ENCODE measurements at places on chromosomes 1 and 21. TPM values are rescaled to one million over a fixed set of nuclear protein-coding genes. Genes with fewer than 3 reads are reported as not detected.

NBPF15 gene
- 23.4 TPM for total RNA-seq

RNF186 gene
- total RNA-seq = not detected

SIPA1L2 gene
- total RNA-seq = 3.3 TPM

OR2T35 gene
- not detected for total RNA-seq

RHEX gene
- not detected for total RNA-seq

SPTA1 gene
- total RNA-seq = not detected

LDLRAD1 gene
- not detected for total RNA-seq

MMP23B gene
- 1.5 TPM for total RNA-seq

TRIM17 gene
- 1.6 TPM for total RNA-seq

GSTM4 gene
- total RNA-seq = 31.1 TPM

DNA sequence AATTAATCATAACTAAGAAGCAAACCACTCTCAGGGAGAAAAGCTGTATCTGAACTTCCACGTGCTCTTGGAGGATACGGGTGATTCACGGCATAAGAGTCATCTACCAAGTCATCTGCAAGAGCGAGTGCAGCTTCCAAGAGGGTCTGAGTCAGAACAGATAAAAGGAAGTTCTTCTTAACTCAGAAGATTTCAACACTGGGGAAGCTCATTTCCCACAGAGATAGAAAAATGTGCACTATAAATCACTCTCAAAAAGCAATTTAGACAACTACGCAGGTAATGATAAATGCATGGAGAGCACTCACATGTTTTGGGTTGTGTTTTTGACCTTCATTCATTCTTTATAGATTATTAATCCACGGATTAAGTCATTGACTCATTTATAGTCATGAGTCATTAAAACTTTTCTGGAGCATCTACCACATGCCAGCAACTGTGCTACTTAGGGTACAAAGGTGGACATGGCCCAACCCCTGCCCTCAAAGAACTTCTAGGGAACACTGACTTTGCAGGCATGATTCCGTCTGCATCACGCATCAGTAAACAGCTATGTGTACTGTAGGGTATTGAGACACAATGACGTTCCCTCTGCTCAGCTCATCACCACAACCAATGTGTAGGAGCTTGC, 20.8 kb downstream of the KCNJ15 start:
- DNase-seq = peak; percentile 12

DNA sequence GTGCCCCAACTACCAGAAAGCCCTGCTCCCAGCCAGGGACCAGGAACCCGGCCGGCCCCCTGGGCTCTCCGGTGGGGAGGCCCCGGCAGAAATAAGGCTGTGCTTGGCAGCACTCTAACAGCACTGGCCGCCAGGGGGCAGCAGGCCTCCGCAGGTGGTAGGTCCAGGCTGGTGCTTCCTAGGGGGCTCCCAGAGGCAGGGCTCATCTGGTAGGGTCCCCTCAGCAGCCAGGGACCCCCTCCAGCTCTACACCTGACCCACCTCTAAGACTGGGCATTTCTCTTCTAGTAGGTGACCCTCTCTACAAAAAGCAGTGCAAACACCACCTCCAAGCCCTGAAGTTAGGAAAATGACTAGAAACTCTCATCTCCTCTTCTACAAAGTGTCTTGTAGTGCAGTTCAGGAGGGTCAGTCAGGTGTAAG, 85.6 kb downstream of the STUM start:
- DNase-seq = peak; percentile 88

DNA sequence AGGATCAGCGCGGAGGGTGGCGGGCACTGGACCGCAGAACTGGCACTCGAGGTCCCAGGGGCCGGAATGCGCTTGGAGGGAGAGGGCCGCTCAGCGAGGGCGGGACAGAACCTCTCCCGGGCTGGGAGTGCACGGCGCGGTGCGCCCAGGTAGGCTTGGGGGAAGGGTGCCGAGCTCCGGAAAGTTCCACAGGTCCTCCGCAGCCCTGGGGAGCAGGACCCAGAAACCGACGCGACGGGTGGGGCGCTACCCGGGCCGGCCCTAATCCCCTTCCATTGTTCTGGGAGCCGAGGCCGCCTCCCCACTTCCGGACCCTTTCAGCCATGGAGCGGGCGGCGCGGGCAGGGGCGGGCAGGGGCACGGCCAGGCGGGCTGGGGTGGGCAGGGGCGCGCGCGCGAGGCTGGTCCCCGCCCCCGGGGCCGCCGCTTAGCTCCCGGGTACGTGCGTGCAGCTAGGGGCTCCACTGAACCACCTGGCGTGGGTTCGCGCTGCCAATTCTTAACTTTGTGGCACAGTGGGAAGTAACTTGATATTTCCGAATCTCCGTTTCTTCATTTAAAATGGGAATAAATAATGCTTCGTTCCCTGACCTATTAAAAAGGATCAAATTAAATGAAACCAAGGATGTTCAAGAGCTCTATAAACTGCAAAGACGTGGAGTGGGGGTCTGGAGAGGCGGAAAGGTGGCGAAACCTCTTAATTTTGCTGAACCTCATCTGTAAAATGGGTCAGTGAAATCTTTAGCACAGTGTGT, 20.7 kb downstream of the LGR6 start:
- DNase-seq = no peak

DNA sequence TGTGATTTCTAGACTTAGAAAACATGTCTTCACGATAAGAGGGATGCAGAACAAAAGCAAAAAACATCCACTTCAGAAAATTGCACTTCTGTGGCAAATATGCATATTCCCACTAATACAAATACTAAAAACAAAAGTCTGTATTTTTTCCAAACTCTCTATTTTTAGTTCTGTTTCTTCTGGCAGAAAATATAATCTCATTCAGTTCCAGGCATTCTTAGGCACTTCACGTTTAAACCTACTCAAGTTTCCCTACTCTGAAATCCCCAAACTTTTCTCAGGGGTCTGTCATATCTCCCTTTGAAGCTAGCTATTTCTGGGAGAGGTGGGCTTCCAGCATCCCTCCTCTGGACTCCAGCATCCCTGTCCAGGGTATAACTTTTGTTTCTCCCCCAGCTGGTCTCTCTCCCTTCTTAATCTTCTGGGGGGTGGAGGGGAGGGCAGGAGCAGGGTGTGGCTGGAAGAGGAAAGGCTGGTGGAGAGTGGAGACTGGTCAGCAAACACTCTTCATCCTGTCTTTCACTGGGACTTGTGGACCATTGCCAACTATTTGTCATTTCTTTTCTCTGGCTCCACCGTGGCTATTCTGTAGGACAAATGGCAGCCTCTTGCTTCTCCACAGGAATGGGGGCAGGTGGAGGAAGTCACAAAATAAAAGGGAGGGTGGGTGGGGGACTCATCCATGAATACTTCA, 19.6 kb upstream of the NCF2 start:
- no peak for DNase-seq

DNA sequence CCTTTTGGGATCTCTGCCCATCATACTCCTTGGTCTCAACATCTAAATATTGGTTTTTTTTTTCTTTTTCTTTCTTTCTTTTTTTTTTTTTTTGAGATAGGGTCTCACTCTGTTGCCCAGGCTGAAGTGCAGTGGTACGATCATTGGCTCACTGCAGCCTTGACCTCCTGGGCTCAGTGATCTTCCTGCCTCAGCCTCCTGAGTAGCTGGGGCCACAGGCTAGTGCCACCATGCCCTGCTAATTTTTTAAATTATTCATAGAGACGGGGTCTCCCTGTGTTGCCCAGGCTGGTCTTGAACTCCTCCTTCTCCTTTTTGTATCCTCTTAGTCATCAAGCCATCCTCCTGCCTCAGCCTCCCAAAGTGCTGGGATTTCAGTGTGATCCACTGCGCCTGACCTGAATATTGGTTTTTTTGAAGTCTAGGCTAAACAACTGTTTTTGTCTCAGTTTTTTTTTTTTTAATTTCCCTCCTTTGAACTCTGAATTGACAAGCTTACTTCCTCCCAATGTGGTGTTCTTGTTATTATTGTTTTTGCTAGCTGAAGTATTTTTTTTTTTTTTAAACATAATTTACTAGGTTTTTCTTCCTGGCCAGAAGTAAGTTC, 30.9 kb downstream of the MAPKAPK2 start:
- no peak for DNase-seq

- no peak for DNase-seq
Observed at GRCh38 chr1:66438062-66438461, 95.9 kb upstream of the SGIP1 start.

DNA sequence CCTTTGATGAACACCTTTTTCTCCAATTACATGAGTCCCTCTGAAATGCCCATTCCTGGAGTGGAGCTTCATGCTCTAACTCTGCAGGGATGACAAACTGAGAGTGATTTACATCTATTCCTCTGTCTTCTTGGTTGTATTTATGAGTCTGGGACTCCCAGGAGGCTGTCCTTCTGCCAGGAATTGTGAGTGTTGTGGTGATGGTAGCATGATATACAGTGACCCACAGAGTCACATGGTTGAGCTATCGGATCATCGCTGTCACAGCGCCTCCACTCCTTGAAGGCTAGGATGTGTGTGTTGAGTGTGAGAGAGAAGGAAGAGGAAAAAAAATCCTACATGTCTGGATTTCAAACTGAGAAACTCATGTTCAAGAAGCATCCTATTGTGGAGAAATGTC, 163.4 kb upstream of the CACNA1E start:
- DNase-seq = no peak

- no peak for DNase-seq
Observed at GRCh38 chr1:219020386-219020785, 153.3 kb upstream of the LYPLAL1 start.

DNA sequence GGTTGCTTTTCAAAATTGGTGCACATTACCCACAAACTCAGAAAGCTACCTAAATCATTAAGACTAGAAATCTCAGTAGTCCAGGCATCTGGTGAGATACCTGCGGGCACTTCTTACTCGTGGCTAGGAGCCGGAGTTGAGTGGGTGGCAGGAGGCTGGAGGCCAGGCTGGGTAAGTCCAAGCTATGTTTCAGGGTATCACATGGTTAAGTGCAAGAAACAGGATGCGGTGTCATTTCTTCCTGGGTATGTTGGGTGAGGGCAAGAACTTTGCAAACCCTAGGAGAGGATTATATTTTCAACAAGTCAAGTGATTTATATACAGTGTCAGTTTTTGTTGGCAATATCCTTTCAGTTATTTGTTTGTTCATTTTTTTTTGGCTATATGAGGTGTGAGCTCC, 41.0 kb downstream of the VANGL1 start:
- no peak for DNase-seq

GRCh38 chr1:235075048-235075776, 53.4 kb downstream of the TOMM20 start:
- peak; percentile 88 for DNase-seq

- DNase-seq = no peak
Observed at GRCh38 chr1:117818456-117818855, 111.0 kb downstream of the GDAP2 start.

- no peak for DNase-seq
Observed at GRCh38 chr1:198118134-198118533, 38.7 kb upstream of the NEK7 start.

- DNase-seq = peak; percentile 46
Observed at GRCh38 chr1:26959722-26960624, at the start of gene KDF1. Gene KDF1 (minus strand): TSS chr1:26960468. CDS start chr1:26952380, 8,088 bp downstream.

- peak; percentile 14 for DNase-seq
Observed at GRCh38 chr1:28236656-28237322, 865 bp downstream of the ATP5IF1 start.

GRCh38 chr1:25204797-25205480, 27.4 kb downstream of the SYF2 start:
- no peak for DNase-seq

- no peak for DNase-seq
Observed at GRCh38 chr1:156165083-156165482, 11.7 kb downstream of the SEMA4A start.

DNA sequence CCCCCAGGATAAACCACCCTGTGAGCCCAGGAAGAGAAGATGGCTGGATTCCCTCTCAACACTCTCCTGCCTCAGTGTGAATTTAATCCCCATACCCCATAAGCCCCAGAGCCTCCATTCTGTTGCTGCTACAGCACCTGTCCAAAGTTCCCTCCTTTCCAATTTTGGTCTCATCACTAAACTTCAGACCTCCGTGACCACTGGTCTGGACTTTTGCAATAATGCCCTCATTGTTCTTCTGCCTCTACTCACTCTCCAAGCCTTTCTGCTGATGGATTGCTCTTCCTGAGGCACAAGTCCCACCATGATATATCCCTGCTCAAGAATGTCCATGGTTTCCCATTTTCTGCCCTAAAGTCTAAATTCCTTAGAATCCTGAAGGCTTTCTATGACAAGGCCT, 83.2 kb downstream of the CD58 start:
- DNase-seq = no peak

GRCh38 chr1:62235576-62235975, 40.9 kb downstream of the L1TD1 start:
- no peak for DNase-seq

Measured in activated T-cell treated with anti-CD3 and anti-CD28 coated beads, Interleukin-2, amount 50 U/mL, for 72 hours (primary cell).